ENCODE measurements at places on chromosomes 12 and 14.

DNA sequence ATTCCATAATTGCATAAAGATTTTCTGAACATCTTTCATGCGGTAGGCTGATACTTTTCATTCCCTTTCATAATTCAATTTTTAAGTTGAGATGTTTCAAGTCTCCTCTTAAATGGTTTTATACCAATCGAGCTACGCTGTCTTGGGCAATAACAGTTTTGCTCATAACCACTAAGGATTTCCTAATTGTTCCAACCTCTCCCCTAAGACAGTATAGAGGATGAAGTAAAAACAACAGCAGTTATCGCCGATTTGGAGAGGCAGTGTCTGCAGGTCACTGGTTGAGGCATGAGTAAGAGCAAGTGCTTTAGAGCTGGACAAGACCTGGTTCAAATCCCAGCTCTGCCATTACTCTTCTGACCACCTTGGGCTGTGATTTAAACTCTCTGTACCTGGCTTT, 6.9 kb upstream of the MED13L start:
- no peak for DNase-seq

- no peak for DNase-seq
Measured at GRCh38 chr12:120922279-120922678, 18.1 kb upstream of the SPPL3 start.

- DNase-seq: no peak
Measured at GRCh38 chr12:34402899-34403705, 380.8 kb downstream of the ALG10 start.

GRCh38 chr12:132522592-132523380, 32.8 kb downstream of the FBRSL1 start:
- DNase-seq: no peak

DNA sequence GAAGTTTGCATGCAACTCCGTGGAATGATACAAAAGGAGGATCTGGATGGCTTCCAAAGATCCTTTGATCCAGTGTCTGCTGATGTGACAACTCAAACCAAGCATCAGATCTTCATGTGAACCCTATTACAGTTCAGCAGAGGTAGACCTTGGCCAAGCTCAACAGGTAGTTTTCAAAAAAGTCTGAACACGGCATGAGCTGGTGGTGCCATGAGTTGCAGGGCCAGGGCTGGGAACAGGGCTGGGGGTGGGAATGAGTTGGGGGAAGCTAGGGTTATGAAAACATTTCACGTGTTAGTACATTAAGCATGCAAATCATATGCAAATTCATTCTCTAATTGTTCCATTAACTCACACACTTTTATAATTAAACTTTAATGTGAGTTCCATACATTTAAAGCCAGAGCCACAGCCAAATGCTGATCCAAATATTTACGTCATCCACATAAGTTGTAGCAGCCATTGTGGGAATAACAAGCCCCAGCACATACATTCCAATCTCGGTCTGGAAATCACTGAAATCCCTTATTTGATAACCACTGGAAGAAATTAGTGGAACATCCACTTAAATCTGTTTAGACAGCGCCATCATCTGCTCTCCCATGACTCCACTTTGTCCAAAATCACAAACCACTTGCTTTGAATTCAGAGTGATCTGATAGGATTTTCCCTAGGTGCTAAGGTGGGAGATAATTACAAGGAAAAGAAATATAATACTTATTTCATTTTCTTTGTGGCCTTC, 158.5 kb downstream of the APAF1 start:
- no peak for DNase-seq

All from stimulated activated CD8-positive, alpha-beta memory T cell treated with anti-CD3 and anti-CD28 coated beads, Interleukin-7, amount 100 ng/mL, for 1 hour (primary cell).